ENCODE measurements at places on chromosomes 5 and 9.

DNA sequence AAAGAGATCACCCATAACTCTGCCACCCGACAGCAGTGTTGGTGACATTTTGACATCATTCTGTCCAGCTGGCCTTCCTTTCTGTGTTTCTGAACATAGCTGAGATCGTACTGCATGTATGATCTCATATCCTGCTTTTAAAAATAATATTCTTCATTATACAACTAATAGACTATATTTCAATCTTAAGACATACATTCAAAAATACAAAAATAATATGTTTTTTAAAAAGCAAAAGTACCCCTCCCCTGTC, 47.7 kb upstream of the RPL26L1 start:
- no peak for DNase-seq

DNA sequence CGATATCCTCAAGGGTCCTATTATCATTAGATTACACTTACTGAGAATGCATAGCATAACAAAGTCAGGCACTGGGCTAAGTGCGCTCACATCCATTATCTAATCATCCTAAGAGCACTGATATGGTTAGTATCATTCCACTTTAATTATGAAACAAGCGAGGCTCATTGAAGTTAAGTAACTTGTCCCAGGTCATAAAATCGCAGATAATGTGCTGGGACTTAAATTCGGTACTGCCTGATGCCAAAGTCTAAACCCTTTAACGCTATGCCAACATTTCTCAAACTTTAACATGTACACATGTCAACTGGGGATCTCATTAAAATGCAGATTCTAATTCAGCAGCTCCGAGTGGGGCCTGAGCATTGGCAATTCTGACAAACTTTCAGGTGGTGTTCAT, 204.7 kb downstream of the PTTG1 start:
- no peak for DNase-seq

DNA sequence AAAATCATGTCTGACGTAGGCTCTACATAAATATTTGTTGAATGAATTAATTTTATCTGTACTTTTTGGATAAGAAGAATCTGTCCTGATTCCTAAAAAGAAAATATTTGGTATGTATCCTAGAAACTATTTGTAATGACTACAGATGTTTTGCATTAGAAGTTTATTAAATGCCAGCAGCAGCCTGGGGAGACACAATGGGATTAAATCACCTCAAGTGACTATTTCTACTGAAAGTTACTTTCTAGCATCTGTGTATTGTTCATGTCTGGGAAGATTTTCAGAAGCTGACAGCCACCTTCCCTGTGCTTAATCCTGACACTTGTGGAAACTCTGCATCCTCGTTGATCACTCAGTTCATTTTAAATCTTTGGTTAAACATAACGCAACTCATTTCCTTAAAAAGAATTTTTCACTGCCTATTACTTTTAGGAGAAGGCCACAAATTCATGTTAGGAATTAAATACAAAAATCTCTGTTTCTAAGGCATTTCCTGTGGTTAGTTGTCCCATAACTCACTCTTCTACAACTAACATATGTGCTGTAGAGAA, 209.3 kb upstream of the PPP1R2B start:
- no peak for DNase-seq

DNA sequence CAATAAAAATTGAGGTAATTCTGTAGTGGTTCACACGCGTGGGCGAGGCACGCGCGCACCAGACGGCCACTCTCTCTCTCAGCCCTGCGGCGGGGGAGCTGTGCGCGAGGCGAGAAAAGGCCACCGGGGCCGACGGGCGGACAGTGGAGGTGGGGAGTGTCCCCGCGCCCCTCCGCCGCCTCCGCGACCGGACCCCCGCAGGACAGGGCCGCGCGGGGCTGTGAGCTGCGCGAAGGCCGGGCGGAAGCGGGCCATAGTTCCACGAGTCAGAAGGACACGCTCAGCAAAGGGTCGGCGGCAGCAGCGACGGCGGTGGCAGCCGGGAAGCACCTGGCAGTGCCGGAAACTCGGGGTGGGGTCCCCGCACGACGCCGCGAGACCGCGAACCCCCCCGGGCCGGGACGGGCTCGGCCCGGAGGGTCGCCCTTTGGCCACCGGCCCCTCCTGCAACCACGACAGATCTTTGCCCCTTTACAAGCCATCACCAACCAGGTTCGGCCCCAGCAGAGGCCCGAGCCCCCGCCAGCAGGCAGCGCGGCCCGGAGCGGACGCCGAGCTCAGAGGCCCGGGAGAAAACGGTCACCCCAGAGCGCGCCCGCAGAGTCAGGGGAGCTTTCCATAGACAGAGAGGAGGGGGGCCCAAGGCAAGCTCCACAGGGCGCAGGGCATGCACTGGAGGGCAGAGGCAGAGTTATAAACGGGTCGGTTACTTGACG, 60.9 kb downstream of the ZNF354C start:
- no peak for DNase-seq

GRCh38 chr9:14273696-14274121, 40.2 kb downstream of the NFIB start:
- DNase-seq: no peak

GRCh38 chr9:128123451-128124080, 4.0 kb downstream of the PTGES2 start:
- no peak for DNase-seq

DNA sequence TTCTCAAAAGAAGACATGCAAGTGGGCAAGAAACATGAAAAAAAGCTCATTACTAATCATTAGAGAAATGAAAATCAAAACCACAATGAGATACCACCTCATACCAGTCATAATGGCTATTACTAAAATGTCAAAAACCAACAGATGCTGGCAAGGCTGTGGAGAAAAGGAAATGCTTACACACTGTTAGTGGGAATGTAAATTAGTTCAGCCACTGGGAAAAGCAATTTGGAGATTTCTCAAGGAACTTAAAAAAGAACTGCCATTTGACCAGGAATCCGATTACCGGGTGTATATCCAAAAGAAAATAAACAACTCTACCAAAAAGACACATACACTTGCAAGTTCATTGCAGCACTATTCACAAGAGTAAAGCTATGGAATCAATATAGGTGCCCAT, 595.4 kb upstream of the RIOK2 start:
- no peak for DNase-seq

DNA sequence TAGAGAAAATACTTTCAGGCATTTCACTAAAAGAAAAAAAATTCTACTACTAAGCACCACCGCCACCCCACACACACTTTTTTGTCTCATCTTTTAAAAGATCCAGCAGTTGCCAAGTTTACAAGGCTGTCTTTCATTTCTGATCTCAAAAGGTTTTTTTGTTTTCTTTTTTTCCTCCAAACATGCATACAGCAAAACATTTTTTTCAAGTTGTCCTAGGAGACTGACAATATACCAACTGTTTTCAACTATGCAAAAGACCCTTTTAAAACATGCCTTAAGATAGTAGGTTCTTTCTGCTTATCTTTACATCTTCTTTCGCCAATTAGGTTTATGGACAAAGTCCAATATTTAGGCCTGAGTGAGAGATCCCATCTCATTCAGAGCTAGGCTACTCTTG, 65.2 kb downstream of the HMHB1 start:
- DNase-seq: no peak

DNA sequence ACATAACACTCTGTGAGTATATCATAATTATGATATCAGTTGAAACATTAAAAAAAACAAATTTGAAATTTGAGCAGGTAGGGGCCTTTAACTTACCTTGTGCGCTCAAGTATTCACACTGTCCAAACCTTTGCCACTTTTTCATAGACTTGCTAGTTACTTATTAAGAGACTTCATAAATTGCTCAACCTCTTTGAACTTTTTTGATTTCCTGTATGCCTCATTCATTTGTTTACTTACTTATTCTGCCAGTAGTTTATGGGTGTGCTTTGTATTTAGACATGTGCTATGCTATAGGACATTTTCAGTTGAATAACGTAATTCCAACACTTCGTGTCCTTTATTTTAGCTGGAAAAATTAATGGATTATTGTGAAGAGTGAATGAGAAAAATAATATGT, 204.8 kb downstream of the HCN1 start:
- no peak for DNase-seq

GRCh38 chr9:95031711-95032461, 285.6 kb downstream of the FANCC start:
- no peak for DNase-seq

GRCh38 chr9:123586275-123586674, 230.3 kb downstream of the CRB2 start:
- DNase-seq: no peak

GRCh38 chr5:180353048-180353979, at the start of gene GFPT2:
TSS of gene GFPT2 (minus strand) at chr5:180353336. CDS start at chr5:180353217, 119 bp downstream.
- peak; percentile 65 for DNase-seq

GRCh38 chr5:132037353-132037752, 23.1 kb upstream of the IL3 start:
- DNase-seq: no peak

All from stimulated activated naive CD4-positive, alpha-beta T cell treated with Interleukin-2 at 50 U/mL for 16 hours (primary cell).